Effector memory CD8-positive, alpha-beta T cell (primary cell): ENCODE measurements at places on chromosomes 4 and X.
A peak's percentile ranks its signal among the peaks of the same experiment; 100 is the strongest.

DNA sequence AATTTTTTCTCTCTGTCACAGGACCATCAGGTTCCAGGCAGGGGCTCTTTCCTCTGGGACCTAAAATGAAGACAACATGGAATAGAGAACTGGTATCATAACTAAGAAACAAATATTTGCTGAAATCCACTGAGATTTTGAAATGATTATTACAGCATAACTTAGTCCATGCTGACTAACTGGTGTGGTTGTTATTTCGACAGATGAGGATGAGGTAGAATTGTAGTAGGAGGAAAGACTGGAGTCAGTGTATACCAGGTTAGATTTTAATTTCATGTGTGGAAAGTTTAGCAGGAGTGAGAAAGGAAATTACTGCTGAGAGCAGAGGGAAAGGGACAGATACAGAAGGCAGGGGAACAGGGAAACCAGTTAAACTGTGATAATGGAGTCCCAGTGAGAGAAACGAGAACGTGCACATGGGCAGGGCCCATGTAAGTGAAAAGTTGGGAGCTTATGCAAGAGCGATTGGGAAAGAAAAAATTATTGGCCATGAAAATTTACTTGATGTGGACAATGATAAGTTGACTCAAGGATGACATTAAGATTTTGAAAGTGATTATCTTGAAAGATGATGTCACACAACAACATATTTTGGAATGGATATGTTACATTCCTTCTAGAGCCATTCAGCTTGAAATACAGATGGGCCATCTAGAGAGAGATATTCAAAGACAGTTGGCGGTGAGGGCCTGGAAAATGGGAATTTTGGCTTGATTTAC, 98.7 kb upstream of the DDIT4L start:
- no peak for DNase-seq

DNA sequence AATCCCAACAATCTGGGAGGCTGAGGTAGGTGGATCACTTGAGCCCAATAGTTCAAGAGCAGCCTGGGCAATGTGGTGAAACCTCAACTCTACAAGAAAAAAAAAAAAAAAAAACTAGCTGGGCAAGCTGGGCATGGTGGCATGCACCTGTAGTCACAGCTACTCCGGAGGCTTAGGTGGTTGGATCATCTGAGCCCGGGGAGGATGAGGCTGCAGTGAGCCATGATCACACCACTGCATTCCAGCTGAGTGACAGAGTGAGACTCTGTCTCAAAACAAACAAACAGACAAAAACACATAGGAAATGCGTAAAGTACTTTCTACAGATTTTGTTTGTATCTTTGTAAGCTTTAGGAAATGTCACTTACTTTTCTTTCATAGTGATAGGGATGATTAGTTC, 307.2 kb upstream of the NR3C2 start:
- DNase-seq, result no peak

DNA sequence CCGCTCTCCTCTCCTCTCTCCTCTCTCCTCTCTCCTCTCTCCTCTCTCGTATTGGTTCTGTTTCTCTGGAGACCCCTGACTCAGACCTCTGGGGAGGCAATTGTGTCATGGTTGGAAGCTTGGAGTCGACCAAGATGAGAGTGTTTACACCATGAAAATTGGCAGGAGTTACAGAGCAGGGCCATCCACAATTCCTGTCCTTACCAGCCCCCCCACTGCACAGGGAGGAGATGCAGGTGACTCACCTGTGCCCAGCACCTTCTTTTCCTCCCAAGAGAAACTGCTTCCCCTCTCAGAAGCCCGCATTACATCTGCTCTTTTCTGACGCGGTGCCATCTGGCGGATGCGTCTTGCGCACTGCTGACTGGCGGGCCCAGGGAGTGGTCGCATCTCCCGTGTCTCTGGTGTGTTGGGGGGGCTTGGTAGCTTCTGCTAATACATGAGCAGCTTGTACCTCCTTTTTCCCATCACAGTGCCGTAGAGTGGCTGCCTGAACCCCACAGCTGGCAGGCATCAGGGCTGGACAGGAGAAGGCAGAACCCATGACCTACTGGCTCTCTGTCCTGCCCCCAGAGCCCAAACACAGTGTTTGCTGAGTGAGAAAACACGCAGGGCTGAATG, 31.4 kb upstream of the GPR78 start:
- DNase-seq, result no peak

GRCh38 chrX:55731826-55732225, 14.3 kb downstream of the RRAGB start:
- no peak for DNase-seq

- no peak for DNase-seq
These were observed 226.0 kb downstream of the LDB2 start for GRCh38 chr4:16672421-16672820.

DNA sequence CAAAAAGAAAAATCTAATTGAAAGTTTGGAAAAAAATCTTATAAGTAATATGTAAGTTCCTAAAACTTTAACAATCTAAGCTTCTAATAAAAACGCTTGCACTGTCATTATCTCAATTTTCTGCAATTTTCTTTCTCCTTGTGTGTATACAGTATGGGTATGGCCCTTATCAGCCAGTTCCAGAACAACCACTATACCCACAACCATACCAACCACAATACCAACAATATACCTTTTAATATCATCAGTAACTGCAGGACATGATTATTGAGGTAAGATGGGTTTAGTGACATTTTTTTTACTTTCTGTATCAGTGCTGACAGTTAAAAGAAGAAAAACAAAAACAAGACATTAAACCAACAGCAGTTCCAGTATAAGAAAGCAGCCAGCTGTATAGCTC, 4.9 kb downstream of the STATH start:
- DNase-seq, result no peak

DNA sequence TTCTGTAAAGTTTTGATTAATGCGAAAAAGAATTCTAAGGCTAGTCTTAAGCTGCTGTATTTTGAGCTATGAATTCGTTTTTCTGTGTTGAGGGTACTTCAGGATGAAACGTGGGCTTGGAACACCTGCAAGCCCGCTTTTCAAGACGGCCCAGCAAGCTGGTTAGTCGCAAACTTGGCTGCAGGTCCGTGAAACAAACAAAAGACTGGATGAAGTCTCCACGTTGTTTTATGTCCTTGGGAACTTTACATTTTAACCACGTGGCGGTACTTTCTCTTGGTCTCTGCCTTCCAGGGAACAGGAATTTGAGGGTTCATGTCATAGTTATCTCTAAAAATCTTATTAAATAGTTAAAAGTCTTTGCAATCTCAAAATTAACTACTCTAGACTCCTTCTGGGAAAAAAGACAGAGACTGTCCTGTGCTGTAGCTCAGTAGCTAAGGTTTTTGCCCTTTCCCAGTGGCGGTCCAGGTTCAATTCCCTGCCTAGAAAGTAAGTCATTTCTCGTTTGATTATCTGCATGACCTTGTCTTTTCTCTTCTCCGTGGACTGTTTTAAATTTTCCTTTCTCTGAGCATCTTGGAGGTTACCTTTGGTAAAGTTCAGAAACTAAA, 21.0 kb downstream of the TENM3 start:
- no peak for DNase-seq

DNA sequence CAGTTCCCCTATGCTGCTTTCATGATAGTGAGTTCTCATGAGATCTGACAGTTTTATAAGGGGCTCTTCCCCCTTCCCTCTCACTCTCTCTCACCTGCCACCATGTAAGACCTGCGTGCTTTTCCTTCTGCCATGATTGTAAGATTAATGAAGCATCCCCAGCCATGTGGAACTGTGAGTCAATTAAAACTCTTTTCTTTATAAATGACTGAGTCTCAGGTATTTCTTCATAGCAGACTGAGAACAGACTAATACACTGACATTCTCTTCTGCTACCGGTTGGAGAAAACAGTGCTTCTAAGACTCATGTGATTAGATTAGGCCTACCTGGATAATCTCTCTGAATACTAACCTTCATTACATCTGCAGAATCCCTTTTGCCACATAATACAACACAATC, 45.4 kb upstream of the TRPC5OS start:
- no peak for DNase-seq

DNA sequence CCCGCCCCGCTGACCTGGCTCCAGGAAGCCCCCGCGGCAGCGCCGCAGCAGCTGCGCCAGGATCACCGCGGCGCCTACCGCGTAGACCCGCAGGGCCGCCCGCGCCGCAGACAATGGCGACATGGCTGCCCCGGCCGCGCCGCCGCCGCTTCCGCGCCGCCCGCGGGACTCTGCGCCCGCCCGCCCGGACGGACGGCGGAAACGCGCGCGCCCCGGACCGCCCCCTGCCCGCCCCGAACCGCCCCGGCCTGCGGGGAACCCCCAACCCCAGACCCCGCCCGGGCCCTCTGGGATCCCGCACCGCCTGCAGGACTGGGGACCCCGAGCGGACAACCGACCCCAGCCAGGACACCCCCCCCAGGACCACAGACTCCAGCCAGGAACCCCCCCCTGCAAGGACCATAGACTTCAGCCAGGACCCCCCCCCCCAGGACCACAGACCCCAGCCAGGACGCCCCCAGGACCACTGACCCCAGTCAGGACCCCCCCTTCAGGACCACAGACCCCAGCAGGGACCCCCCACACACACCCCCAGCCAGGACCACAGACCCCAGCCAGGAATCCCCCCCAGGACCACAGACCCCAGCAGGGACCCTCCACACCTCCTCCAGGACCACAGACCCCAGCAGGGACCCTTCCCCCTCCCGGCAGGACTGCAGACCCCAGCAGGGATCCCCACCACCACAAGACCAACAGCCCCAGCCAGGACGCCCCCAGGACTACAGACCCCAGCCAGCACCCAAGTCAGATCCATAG, at the start of the genes DHRSX and ZBED1:
DHRSX (minus strand) TSS at position 174 of the 756 bp plus-strand sequence; CDS start at position 123, 51 bp downstream.
ZBED1 (minus strand) TSS at position 174 of the 756 bp plus-strand sequence. CDS start 10,257 bp downstream, outside the sequence.
- DNase-seq, result peak; percentile 19

DNA sequence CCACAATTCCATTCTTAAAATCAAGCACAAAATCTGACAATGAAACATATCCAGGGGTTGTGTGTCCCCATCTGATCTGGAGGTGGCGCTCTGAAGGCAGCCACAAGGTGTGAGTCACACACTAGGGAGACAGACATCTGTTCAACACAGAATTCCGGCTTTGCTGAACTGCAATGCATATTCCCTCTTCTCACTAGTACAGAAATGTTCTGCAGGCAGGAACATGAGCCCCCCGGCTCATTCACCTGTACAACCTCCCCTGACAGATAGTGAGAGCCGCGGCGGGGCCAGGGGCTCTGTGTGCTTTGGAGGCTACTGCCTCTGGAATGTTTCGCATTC, 41.9 kb downstream of the WDR1 start:
- DNase-seq, result no peak

DNA sequence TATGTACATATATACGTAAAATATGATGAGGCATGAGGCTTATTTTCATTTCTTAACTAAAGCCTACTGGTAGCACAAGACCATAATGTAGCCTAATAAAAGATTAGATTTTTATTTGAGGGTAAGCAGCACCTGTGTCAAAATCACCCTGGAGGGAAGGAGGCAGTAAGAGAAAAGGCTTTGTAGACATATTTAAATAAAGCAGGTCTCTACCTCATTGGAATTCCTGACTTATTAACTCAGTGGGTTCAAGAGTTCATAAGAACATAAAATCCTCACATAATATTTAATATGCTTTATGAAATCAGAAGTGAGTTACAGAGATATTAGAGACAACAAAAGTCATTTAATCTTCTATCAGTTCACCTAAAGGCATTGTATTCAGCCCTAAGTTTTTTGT, 261.6 kb upstream of the ANKRD50 start:
- no peak for DNase-seq

- DNase-seq, result no peak
These were observed 172.6 kb downstream of the AMELX start for GRCh38 chrX:11465648-11466411.

- DNase-seq, result no peak
These were observed 87.1 kb downstream of the SLIT2 start for GRCh38 chr4:20338841-20339240.

GRCh38 chr4:109207061-109207460, 95.4 kb downstream of the COL25A1 start:
- no peak for DNase-seq

GRCh38 chrX:22345884-22346283, 73.2 kb downstream of the CBLL2 start:
- DNase-seq, result no peak

GRCh38 chr4:110020139-110020538, 107.5 kb downstream of the EGF start:
- DNase-seq, result no peak

DNA sequence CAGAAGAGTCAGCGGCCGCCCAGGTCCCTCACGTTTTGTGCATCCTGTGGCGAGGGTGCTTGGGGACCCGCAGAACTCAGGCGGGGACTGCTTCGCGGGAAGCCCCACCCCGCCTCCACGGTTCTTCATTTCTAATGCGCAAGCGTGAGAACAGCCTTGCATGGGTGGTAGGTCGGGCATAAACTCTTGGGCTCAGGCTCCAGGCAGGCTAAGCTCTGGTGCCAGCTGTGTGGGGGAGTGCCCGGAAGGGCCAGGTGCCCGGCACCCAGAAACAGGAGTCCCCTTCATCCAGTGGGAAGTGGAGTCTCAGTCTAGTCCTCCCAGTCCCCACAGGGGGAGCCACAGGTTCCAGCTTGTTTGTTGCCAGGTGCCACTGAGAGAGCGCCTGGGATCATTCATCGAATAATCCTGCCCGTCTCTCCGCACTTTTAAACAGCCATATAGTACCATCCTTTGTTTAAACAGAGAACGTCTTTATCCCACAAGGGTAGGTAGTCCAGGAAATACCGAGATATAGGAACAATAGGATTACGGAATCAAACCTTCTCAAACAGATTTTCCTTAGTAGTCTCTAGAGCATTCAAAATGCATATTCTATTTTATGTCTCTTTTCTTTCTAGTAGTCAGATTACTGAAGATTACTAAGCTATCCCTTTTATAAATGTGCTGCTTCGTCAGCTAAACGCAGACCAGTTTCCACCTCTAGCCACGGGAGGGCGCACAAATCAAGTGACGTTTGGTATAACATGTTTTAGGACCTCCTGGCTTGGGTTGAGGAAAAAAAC, 12.7 kb upstream of the RBBP7 start:
- peak; percentile 62 for DNase-seq

- no peak for DNase-seq
These were observed 633.6 kb downstream of the SPRY1 start for GRCh38 chr4:124030147-124030546.

DNA sequence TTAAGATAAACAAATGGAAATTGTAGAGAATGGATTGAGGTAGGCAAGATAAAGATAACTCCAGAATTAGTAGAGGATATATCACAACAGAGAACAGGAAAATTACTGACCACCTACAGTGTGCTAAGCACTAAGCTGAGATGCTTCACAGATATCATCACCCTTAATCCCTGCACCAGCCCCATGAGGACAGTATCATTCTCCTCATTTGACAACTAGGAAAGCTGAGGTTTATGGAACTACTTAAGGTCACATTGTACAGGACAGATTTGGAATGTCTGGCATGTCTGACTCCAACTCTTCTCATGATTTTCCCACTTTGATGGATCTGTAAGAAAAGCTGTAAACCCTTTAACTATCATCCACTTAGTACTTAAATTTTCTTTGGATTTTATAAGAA, 95.5 kb downstream of the CASK start:
- DNase-seq, result no peak
